ENCODE measurements at places on chromosomes 12 and 14. TPM values are rescaled to one million over a fixed set of nuclear protein-coding genes. Genes with fewer than 3 reads are reported as not detected.

Gene HOXC6
- not detected for total RNA-seq

Gene NINJ2
- 3.3 TPM for total RNA-seq

Gene FAM90A1
- total RNA-seq: not detected

Gene ACSM4
- not detected for total RNA-seq

Gene TPH2
- not detected for total RNA-seq
